ENCODE measurements at places on chromosomes 3 and 15. TPM values are rescaled to one million over a fixed set of nuclear protein-coding genes. Genes with fewer than 3 reads are reported as not detected.
A peak's percentile ranks its signal among the peaks of the same experiment; 100 is the strongest.

- no peak for DNase-seq
Observed at GRCh38 chr15:71685420-71685993, 124.8 kb upstream of the NR2E3 start.

DNA sequence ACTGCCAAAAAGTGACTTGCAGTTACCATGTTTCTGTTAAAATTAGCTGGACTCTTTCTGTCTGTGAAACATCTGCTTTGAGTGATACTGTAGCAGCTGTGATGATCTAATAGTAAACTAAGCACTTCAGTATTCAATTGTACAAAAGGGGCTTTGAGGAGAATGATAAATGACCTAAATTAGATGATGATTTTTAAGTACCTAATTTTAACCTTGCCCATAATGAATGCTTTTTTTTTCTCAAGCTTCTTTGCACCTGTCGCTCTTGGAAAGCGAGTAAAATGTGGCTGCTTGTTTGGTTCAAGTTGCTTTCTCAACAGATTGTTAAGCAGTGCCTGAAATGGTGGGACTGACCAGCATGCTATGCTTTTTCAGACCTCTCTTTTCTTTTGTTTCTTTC is 752.3 kb downstream of the EPHA3 start:
- DNase-seq: no peak

DNA sequence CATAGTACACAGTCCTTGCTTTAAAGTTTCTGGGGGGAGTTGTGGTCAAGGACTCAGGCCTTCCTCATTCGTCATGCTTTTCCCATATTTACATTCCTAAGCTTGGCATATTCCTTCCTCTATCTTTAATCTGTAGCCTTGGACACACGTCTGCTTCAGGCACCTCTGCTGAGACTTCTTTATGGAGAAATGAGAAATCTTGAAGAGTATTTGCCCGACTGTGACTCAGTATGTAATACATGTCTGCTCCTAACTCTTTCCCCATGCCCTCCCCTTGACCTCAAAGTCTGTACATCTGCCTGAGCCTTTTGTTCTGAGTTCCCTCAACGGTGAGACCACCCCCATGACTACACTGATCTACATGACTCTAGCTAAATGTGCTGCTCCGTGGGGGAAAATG is 246.1 kb downstream of the SI start:
- peak; percentile 29 for DNase-seq

- peak; percentile 28 for DNase-seq
Observed at GRCh38 chr3:111903067-111903511, 44.0 kb downstream of the PHLDB2 start.

- no peak for DNase-seq
Observed at GRCh38 chr15:61000276-61000675, 228.8 kb downstream of the RORA start.

- DNase-seq: no peak
Observed at GRCh38 chr3:44339181-44340057, 853 bp downstream of the TCAIM start.

DNA sequence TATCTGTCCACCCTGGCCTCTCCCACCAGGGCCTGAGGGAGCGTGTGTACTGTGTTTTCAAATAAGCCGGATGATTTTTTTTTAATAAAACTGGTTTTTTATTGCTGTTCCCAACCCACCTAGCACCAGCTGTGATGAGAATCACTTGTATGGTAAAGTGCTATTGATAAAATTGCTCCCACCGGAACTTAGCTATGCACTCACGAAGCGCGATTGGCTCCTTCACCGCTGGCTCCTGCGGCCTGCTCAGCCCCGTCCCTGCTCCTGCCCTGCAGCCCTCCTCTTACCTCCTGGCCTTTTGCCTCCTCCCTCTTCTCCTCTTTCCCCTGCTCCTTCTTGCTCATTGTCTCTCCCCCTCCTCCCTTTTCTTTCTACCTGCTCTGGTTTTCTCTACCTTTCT is 183.7 kb downstream of the TLE3 start:
- DNase-seq: no peak

DNA sequence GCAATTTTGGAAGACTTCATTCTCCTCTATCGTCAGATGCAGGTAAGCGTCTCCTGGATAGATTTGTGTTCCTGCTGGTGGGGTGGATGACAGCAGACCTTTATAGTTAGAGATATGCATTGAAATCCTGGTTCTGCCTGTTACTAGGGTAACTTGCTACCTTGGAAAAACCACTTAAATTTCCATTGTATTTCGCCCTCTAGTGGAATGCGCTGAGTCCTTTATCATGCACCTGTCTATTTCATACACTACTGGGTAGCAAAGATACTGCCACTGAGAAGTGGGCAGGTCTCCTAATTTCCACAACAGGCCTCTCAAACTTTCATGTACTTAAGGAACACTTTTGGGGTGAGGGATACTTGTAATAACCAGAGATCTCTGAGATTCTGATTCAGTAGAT is 209.5 kb upstream of the SUCLG2 start:
- DNase-seq: no peak

GRCh38 chr3:188712248-188712924 is 459.4 kb upstream of the TPRG1 start:
- DNase-seq: peak; percentile 79

- no peak for DNase-seq
Observed at GRCh38 chr3:69710153-69710977, 28.9 kb upstream of the MITF start.

The FBXO40 gene
- not detected for total RNA-seq

The UBE2E1 gene
- 62.5 TPM for total RNA-seq

The LINS1 gene
- 14.4 TPM for total RNA-seq

The CCR4 gene
- total RNA-seq: not detected

All from H4 (cell line).